GF-D8 (cell line): ENCODE measurements at places on chromosomes 11 and 22.

- DNase-seq = peak; percentile 8
Measured at GRCh38 chr22:36258701-36259614, 6.0 kb downstream of the APOL1 start.

GRCh38 chr11:130308886-130309285 is 5.8 kb downstream of the ZBTB44 start:
- no peak for DNase-seq

DNA sequence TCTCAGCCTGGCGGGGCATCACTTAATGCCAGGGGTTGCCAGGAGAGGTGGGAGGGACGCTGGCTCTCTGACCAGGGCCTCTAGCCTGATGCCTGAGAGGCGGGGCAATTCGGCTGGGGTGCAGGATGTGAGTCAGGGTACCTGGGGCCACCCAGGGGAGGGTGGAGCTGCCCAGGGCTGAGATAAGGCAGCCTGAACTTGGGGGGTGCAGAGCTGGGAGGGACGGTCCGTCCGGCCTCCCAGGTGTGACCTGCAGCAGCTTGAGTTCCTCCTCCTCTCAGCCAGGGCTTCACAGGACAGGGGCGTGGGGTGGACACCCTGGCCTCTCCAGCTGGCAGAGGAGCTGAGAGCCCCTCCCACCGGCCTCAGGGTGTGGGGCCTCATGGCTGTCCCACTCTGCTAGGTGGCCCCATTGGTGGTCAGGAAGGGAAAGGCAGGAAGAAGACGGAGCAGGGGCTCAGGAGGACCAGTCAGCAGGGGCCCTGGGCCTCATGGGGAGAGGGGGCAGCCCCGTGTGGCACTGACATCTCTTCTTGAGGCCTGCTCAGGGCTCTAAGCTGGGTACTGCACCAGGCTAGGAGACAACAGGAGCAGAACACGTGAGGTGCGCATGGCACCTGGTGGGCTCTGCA is 942 bp upstream of the RPS6KA4 start:
- DNase-seq = no peak

GRCh38 chr11:121240650-121241303 is 51.8 kb upstream of the SC5D start:
- no peak for DNase-seq

GRCh38 chr22:24566899-24567511 is 11.2 kb downstream of the SNRPD3 start:
- DNase-seq = no peak

DNA sequence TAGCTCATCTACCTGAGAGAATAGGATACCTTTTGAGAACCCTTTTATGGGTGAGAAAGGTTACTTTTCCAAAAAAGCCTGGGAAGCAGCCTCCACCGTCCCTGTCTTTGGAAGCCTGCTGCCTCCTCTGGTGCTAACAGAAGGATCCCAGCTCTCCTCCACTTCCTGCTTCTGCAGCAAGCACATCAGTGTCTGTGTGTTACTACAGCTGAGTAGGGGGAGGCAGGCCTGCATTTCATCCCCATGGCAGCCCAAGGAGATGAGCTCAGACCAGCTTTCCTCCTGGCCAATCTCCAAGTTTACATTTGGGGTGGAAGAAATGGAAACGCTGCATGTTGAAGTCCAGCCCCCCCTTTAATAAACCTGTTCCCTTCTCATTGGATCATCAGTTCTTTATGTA is 7.4 kb upstream of the CCDC34 start:
- DNase-seq = no peak

DNA sequence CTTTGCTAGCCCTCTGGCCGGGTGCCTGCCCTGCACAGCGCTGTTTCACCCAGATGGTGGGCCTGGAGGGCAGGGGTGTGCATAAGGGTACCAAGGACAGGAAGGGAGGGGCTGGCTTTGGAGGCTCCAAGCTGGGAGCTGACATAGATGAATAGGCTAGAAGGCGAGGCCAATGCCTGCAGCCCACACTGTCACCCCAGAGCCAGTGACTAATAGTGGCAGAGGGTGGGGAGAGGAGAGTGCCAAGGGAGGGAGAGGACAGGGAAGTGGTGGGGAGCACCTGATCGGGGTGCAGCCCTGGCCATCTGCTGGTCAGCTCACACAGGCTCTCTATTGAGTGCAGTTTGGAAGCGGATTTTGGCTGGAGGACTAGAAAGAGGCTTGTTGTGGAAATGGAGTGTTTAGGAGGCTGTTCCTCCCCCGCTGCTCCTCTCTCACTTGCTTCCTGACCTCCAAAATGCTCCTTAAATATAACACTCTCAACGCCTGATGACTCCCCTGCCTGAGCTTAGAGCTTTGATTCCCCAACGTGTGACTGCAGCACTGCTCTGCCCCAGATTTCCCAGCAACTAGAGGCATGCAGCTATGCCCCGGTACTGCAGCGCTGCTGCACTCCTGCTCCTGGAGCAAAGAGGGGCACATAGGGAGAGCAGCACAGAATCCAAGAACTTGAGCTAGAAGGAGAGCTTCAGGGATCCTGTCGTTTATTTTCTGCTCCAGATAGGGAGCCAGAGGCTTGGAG is 89.2 kb downstream of the GRAMD1B start:
- no peak for DNase-seq

- DNase-seq = no peak
Measured at GRCh38 chr22:32527756-32528155, 53.1 kb downstream of the FBXO7 start.

- DNase-seq = no peak
Measured at GRCh38 chr11:13761716-13762115, 93.2 kb downstream of the FAR1 start.

DNA sequence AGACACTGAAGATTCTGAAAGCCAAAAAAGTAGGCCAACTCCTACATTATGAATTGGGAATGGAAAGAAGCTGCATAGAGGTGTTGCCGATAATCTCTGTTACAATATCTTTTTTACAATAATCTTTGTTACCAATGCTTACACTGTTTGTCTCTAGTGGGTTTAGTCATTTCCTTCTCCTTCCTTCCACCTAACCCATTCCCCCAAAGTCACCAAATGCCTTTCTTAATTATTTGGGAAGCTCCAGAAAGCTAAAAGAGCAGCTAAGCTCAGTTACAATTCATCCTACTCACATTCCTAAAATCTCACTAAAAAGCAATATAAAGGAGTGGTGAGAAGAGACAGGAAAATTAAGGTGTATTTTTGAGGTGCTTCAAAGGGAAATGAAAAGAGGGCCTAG is 313.7 kb downstream of the SWAP70 start:
- DNase-seq = no peak

DNA sequence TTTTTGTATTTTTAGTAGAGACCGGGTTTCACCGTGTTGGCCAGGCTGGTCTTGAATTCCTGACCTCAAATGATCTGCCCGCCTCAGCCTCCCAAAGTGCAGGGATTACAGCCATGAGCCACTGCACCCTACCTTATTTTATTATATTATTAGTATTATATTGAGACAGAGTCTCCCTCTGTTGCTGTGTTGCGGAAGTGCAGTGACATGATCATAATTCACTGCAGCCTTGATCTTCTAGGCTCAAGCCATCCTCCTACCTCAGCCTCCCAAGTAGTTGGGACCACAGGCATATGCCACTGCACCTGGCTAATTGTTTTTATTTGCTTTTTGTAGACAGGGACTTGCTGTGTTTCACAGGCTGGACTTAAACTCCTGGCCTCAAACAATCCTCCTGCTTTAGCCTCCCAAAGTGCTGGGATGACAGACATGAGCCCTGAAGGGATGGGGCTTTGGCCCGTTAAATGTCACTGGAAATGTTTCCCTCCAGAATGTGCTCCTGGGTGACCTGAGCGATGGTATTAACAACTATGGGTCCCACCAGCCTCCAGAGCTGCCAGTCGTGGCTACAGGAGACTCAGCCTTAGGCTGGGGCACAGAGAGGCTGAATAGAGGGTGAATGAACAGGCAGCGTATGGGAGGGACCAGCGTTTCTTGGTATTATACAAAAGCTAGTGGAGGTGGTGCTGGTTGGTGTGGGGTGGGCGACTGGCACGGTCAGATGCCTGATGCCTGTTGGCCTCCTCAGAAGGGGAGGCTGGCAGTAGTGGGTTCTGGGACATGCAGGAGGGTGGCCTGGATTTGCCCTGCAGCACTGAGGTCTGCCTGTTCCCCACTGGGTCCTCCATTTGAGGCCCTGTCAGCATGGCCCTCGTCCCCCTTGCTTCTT is 7.3 kb downstream of the TANGO2 start:
- no peak for DNase-seq

DNA sequence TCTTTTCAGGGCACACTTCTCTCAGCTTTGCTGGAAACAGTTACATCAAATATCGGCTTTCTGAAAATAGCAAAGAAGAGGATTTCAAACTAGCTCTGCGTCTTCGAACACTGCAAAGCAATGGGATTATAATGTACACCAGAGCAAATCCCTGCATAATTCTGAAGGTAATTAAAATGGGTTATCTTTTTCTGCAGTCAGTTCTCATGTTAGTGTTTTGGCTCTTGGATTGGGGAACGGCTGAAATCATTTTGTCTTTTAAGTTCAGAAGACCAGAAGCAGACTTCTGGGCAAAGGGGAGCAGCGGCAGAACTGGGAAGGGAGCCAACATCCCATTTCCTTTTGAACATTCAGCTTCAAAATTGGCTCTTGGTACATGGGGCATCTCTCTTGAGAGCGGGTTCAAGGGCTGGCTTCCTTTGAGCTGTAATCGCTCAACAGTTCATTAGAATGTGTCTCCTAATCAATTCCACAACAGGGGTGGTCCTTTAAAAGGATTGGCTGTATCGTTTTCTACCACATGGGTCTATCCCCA is 110.2 kb upstream of the MTNR1B start:
- no peak for DNase-seq

GRCh38 chr22:32761251-32761903 is 40.1 kb upstream of the TIMP3 start:
- no peak for DNase-seq

GRCh38 chr22:21865041-21865440 is 2.4 kb downstream of the MAPK1 start:
- no peak for DNase-seq
